ENCODE measurements at places on chromosomes 12 and 14. TPM values are rescaled to one million over a fixed set of nuclear protein-coding genes. Genes with fewer than 3 reads are reported as not detected.

Gene ASIC1
- 1.4 TPM for total RNA-seq

Gene CHGA
- not detected for total RNA-seq

Gene OR6C2
- not detected for total RNA-seq

Gene CLEC4C
- not detected for total RNA-seq

Gene ZNF891
- total RNA-seq: 0.35 TPM

Gene KRT2
- total RNA-seq: not detected

Gene RNASE9
- not detected for total RNA-seq

Gene PYM1
- total RNA-seq: 46.4 TPM

Gene TMTC1
- 51.4 TPM for total RNA-seq

Gene CABP1
- not detected for total RNA-seq

Gene ACSM4
- not detected for total RNA-seq

Gene NOS1
- not detected for total RNA-seq

Gene TPH2
- total RNA-seq: not detected

Gene GALNT9
- total RNA-seq: 0.29 TPM

Gene TCL1B
- total RNA-seq: not detected

Gene SLC25A47
- not detected for total RNA-seq

Gene TAS2R30
- not detected for total RNA-seq

Gene SIX1
- under 0.01 TPM for total RNA-seq

Gene SLC17A8
- 0.29 TPM for total RNA-seq

Gene ADAMTS20
- not detected for total RNA-seq

Gene KRT3
- total RNA-seq: not detected

Gene WNT5B
- 62.4 TPM for total RNA-seq

Gene REM2
- total RNA-seq: 0.58 TPM

Gene HOTAIR
- total RNA-seq: 1.4 TPM

Data from myometrial cell (primary cell).